Central memory CD4-positive, alpha-beta T cell (primary cell): ENCODE measurements at places on chromosomes 1 and 21.

- no peak for DNase-seq
Measured at GRCh38 chr1:47507881-47508701, 70.2 kb downstream of the FOXD2 start.

DNA sequence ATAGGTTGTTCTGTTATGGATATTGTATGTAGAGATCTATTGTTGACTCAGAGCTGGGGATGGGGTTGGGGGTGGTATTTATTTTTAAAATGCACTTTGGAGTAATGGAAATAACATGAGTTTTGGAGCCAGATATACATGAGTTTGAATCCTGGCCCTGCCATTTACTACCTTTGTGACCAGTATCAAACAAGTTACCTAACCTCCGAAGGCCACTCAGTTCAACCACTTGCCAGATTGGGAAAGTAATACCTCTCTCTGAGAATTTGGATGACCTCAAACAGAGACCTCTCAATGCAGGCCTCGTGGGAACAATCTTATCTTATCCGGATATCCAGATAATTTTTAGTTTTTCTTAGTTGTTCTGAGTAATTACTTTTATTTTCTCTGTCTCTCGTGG lies 181.0 kb downstream of the FGGY start:
- no peak for DNase-seq

DNA sequence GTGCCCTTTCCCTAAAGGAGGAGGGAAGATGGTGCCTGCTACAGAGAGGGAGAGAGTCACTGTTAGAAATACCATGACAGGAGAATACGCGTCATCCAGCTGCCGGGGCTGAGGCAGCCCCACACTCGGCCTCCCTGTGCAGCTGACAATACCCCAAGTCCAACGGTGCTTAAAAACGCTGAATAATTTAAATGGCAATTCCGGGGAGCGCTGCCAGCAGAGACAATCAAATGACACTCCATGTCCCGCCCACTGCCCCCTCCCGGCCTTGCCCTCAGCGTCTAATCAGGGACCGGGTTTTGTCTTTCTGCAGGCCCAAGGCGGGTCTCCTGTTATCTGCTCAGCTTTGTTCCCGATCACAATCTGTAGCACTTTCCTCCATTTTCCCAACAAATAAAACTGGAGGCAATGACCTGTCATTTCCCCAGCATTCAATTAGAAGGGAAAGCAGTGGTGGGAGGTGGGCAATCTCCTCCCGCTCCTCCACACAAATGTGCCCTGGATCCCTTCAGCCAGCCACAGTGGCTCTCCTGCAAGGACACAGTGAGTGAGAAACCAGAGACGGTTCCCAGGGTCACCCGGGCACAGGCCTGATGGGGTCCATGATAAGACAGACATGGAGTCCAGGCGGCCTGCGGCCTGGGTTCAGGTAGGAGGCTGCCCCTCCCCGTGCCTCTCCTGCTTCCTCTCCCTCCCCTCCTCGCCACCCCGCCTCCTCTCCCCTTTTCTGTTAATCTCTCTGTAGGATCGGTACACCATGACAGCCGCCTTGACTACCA lies 42.7 kb upstream of the AJAP1 start:
- DNase-seq = no peak

DNA sequence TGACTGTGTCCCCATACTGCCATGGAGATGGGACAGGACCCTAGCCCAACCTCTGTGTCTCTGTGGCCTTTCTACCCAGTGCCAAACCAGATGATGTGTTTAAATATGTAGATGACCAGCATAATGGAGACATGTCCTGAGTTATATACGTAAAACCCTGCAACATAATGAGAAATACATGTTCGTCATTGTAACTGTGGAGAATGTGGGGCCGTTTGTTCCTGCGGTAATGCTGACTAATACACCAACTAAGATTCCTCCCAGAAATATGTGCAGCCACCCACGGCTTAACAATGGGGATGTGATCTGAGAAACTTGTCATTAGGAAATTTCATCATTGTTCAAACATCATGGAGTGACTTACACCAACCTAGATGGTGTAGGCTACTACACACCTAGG lies 71.7 kb upstream of the SIM2 start:
- no peak for DNase-seq

DNA sequence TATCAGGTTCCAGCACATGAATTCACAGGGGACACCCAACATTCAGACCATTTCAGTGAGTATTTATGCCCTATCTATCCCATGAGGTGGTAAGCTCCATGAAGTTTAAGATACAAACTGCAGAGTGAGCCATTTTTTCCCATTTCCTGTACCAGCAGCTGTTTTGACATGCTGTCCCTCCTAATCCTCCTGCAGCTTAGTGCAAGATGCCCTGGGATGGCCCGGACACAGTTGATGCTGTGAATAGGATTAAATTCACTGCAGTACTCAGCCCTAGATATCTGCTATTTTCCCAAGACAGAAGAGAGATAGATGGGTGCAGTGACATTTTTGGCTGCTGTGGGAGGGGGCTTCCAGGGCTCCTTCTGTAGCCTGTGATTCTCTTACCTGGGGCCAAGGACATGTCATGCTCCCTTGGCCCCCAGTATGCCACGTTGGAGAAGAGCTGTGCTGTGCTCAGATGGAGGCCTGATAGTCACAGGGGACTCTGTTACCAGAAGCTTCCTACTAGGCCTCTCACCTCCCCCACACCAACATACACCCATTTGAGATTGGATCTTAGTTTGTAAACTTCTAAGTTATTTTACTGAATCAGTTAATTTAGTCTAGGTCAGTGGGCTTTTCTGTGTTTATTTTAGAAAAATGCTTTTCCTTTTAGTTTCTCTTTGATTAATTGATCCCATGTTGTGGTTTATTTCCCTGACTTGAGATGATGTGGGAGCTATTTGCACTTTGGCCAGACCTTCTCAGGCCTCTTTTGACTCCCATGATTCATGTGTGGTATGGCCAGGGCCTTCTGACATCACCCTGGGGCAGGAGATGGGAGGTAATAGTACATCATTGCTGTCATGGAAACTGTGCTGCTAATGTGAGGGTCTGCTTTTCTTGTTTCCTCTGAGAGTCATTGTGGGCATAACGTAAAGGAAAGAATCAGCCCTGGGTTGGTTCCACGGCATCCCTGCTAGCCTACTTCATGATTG lies 92.6 kb downstream of the ST3GAL3 start:
- DNase-seq = no peak

DNA sequence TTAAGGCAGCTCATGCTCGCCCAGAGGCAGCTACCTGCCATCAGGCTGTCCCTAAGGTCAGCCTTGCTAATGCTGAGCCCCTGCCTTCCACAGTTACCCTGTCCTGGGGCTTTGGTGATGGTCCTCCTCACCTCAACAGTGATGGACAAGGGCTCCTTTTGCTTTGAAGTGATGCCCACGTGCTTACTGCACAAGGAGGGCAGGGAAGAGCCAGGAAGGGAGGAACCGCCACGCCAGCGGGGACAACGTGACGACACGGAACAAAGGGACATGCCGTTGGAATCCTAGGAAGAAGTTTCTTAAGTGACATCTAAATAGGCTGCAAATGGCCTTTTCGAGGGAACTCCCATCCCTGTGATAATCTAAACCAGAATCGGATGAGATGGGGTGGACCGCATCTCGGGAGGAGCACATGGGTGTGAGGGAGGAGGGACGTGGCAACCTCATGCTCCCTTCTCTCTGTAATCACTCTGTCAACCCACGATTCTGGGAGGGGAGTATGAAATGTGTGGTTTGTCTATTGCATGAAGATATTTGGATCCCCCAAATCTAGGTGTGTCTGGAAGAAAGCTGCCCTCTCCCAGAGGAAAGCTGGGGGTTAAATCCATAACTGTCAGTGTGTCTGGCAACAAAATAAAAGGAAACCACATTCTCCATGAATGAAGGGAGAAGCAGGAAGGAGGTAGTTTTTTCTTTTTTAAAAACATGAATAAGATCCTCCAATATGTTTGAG lies 110.9 kb upstream of the IRF2BP2 start:
- no peak for DNase-seq

DNA sequence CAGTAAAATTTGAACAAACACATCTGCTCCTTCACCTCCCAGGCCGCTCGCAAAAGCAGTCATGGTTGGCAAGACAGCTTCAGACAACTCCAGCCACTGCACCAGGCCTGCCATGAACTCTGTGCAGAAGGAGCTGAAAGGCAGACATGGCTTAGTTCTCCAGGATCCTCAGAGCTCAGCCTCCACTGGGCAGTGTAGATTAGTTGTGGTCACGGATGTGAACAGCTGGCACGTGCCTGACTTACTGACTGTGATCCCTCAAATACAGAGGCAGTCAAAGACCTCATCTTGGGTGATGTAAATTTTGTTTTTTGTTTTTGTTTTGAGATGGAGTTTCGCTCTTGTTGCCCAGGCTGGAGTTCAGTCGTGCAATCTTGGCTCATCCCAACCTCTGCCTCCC lies 28.4 kb downstream of the TMCO4 start:
- DNase-seq = no peak

DNA sequence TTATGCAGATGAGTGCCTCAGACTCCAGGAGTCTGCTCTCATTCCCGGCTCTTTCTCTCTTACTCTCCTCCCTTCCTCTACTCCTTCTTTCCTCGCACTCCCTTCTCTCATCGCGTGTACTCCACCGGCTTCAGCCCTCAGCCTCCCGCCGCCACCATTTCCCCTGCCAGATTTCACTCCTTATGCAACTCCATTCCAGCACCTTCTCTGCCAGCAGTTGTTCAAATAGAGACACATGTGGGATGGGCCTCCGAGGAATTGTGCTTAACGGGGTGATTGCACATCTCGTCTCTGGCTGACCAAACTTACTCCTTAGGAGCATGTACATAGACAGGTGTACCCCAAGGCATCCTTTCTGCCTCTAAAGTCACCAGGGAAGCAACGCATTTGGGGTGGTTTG lies 2.1 kb downstream of the CNTN2 start:
- DNase-seq = no peak

- DNase-seq = no peak
Measured at GRCh38 chr1:52352690-52353089, 13.3 kb downstream of the CC2D1B start.

- peak; percentile 59 for DNase-seq
Measured at GRCh38 chr21:44920694-44921604, at the start of gene ITGB2. Gene ITGB2 (minus strand): TSS chr21:44920899. CDS start chr21:44910782, 10,117 bp downstream.

GRCh38 chr1:95068956-95069709 lies 3.6 kb downstream of the ALG14 start:
- DNase-seq = no peak

- no peak for DNase-seq
Measured at GRCh38 chr1:37808369-37809319, 636 bp upstream of the YRDC start.

DNA sequence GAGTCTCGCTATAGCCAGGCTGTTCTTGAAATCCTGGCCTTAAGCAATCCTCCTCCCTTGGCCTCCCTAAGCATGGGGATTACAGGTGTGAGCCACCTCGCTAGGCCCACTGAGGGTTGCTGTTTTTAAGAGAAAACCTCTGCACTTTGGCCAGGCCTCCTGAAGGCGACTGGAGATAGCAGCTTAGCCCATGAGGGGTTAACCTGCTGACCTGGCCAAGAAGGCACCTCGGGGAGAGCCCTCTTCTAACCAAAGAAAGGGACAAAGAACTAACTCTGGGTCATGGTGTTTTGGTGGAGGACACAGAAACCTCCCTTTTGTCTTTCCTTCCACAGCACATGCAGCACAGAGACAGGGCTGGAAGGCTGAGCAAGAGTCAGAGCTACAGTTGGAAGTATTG lies 17.7 kb upstream of the KNCN start:
- DNase-seq = no peak

DNA sequence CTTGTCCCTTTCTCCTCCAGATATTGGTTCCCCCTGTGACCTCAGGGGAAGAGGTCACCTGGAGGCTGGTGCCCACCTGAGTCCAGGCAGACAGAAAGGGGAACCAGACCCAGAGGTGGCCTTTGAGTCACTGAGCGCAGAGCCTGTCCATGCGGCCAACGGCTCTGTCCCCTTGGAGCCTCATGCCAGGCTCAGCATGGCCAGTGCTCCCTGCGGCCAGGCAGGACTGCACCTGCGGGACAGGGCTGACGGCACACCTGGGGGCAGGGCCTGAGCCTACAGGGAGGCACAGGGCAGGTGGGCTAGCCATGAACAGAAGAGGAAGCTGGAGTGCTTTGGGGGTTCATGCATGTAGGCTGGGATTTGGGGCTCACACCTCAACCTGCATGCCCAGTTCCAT lies 2.7 kb downstream of the TNFRSF14 start:
- no peak for DNase-seq

GRCh38 chr21:45767071-45768006 lies 123.8 kb downstream of the PCBP3 start:
- peak; percentile 33 for DNase-seq

GRCh38 chr1:56002231-56002630 lies 577.1 kb downstream of the PLPP3 start:
- no peak for DNase-seq
